Activated effector memory CD4-positive, alpha-beta T cell treated with anti-CD3 and anti-CD28 coated beads, Interleukin-2, amount 50 U/mL, for 16 hours (primary cell): ENCODE measurements at places on chromosomes 6 and 20.

GRCh38 chr6:36769676-36770499, 69.4 kb downstream of the CPNE5 start:
- peak; percentile 72 for DNase-seq

GRCh38 chr6:111871725-111872400, 1.4 kb downstream of the FYN start:
- peak; percentile 76 for DNase-seq

GRCh38 chr20:11912013-11912658, 5.6 kb upstream of the BTBD3 start:
- DNase-seq, result no peak

DNA sequence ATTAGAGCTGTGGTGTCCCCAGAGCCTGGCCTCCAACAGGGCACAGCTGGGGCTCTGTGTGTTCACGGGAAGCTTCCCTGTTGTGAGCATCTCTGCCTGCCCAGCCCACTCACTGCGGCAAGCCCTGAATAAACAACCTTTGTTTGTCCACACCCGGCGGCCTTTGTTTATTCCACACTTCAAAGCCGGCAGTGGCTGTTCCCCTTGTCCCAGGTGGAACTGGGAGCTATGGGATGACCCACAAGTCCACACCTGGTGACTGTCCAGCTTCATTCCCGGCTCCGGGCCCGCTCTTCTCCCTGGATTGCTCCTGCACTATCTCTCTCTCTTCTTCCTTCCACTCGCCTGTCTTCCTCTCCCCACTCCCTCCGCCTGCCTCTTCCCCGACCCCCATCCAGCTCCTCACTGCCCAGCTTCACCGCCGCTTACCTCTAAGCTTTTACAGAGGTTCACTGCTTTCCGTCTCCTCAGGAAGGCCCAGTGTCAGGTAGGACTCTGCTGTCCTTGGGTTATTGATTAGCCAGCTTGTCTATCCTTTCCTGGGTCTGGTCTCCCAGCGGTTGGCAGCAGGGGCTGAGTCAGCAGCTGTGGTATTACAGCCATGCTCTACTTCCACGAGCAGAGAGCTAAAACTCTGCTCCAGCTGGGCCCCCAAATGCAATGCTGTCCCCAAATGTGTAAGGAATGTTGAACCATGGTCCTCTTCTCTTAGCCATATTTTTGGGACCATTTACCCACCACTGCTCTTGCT, 17.8 kb downstream of the DACT2 start:
- no peak for DNase-seq

GRCh38 chr6:7505189-7505699, 36.2 kb upstream of the DSP start:
- DNase-seq, result no peak

DNA sequence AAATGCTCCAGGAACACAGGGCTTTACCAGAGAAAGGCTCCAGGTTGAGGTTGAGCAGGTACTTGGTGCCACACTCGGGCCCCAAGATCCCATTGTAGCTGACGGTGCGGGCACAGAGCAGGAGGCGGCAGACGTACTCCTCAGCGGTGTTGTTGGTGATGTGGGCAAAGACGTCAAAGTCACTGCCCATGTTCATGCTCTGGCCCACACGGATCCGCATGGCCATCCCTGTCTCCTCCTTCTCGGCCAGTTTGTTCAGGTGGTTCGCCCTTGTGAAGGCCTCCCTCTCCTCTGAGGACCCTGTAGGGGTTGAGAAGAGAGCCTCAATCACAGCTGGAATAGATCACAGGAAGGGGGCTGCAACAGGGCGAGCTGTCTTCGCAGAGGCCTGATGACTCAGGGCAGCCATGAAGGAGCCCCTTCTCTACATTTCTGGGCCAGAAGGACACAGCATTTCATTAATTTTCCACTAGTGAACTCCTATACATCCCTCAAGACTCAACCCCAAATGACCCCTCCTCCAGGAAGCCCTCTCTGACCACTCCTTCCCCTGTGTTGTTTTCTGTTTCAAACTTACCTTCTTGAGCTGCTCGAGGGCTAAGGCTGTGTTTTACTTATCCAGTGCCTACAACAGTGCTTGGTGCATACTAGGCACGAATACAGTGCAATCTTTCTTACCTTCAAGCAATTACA, 26.8 kb downstream of the TGM2 start:
- DNase-seq, result no peak

GRCh38 chr6:158783851-158784250, 35.3 kb downstream of the EZR start:
- DNase-seq, result no peak
